ENCODE measurements at places on chromosomes 5 and 9.
A peak's percentile ranks its signal among the peaks of the same experiment; 100 is the strongest.

- DNase-seq, result no peak
Measured at GRCh38 chr5:64873441-64873840, 104.7 kb downstream of the CWC27 start.

- no peak for DNase-seq
Measured at GRCh38 chr5:74367241-74367733, 273.2 kb downstream of the ENC1 start.

GRCh38 chr9:121949364-121949763 lies 143.7 kb downstream of the TTLL11 start:
- no peak for DNase-seq

- no peak for DNase-seq
Measured at GRCh38 chr9:5866272-5866671, 24.4 kb upstream of the MLANA start.

GRCh38 chr9:16370647-16371046 lies 499.8 kb downstream of the BNC2 start:
- DNase-seq, result no peak

DNA sequence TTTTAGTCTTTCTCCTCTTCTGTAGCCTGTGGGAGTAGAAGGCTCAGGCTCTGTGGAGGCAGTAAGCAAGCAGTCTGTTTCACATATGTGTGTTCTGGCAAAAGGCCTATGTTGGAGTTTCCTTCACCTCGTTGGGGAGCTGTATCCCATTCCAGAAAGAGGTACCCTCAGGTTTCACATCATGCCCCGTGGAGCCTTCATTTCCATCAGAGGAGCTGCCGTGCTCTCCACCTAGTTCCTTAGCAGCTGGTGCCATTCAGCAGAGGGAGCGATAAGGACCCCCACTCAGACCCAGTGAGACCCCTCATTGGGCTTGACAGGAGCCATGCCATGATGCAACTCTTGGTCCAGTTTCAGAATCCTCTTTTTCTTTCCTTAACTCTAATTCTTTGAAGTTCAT lies 50.6 kb upstream of the ANGPTL2 start:
- no peak for DNase-seq

GRCh38 chr9:30522486-30522885 lies 1862.0 kb upstream of the ACO1 start:
- no peak for DNase-seq

DNA sequence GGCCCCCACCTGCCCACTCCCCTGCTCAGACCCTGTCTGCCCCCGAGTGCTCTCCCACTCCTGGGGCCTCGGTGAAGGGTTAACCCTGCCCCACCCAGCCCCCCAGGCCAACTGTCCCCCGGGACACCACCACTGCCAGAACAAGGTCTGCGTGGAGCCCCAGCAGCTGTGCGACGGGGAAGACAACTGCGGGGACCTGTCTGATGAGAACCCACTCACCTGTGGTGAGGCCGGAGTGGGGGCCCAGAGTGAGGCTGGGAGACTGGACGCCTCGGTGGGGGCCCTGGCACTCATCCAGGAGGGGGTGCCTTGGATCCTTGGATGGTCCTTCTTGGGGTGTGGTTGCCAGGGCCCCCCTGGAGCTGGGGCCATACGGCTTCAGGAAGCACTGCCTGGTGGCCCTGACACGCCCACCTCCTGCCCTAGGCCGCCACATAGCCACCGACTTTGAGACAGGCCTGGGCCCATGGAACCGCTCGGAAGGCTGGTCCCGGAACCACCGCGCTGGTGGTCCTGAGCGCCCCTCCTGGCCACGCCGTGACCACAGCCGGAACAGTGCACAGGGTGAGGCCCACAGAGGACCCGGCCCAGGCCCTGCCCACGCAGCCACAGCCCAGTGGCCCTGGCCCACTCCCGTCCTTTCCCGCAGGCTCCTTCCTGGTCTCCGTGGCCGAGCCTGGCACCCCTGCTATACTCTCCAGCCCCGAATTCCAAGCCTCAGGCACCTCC lies 2.1 kb downstream of the MAMDC4 start:
- DNase-seq, result no peak

GRCh38 chr9:115439641-115440040 lies 321.7 kb upstream of the TNC start:
- DNase-seq, result no peak

- peak; percentile 18 for DNase-seq
Measured at GRCh38 chr9:7375013-7375511, 424.5 kb downstream of the DMAC1 start.

- DNase-seq, result no peak
Measured at GRCh38 chr9:131517761-131518190, 13.3 kb downstream of the UCK1 start.

DNA sequence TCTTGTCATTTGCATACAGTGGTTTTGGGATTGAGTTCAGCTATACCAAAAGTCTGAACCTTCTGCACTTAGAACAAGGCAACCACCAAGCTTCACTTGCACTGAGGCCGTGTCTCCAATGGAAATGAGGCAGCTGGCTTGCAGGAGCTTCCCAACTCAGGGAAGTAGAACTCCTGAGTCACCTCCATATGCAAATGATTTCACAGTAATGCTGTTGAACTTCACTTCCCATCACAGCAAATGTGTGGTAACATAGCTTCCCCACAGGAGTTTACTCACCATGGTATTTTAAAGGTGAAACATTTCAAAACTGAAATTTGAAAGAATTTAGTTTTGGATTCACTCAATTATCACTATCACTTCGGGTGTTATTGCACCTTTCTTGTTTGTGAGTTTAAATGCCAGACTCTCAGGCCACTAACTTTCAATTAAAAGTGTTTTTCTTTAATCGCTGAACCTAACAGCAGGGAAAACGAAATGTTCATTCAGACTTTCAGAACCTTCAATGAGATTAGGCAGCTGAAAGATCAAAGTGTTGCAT lies 9.0 kb downstream of the CD274 start:
- DNase-seq, result no peak

DNA sequence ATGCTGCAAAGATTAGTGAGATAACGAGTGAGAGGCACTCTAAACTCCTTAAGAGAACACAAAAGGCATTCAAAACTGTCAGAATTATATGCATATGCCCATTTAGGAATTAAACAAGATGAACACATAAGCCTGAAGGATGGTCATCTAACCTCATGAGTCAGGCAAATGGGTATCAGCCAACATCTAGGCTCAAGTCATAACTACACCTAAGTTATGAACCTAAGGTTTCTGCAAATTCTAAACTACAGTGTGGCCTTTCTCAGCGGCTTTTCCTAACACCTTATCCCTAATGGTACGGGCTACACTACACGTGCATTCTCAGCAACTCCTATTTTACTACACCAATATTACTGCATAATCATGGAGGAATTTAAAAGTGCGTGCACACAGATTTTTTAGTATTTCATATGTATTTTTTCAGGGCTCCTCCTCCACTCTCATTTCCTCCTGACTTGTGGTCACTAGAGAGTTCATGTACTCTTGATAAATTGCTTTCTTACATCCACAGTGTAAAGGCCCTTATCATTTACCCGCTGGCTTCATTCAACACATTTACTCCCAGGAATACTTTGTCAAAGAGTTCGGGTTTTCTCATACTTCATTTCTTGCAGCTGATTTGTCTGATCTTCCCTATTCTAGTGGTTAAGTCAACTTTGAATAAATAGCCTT lies 316.5 kb downstream of the BNC2 start:
- DNase-seq, result no peak

DNA sequence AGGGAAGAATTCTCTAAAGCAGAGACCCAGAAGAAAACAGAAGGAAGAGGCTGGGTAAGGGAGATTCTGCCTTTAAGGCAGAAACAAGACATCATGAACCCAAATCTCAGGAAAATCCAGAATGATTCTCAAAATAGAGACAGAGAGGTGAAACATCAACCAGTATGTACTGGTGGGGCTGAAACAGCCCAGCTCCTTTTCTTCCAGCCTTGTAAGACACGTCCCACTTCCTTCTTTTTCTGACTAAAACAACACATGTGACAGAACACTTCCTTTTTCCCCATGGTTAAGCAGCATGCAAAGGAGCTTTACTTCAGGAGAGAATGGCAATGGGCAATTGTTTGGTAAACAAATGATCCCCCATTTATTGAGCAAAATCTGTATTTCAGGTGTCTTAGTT lies 230.8 kb upstream of the NR4A3 start:
- no peak for DNase-seq

DNA sequence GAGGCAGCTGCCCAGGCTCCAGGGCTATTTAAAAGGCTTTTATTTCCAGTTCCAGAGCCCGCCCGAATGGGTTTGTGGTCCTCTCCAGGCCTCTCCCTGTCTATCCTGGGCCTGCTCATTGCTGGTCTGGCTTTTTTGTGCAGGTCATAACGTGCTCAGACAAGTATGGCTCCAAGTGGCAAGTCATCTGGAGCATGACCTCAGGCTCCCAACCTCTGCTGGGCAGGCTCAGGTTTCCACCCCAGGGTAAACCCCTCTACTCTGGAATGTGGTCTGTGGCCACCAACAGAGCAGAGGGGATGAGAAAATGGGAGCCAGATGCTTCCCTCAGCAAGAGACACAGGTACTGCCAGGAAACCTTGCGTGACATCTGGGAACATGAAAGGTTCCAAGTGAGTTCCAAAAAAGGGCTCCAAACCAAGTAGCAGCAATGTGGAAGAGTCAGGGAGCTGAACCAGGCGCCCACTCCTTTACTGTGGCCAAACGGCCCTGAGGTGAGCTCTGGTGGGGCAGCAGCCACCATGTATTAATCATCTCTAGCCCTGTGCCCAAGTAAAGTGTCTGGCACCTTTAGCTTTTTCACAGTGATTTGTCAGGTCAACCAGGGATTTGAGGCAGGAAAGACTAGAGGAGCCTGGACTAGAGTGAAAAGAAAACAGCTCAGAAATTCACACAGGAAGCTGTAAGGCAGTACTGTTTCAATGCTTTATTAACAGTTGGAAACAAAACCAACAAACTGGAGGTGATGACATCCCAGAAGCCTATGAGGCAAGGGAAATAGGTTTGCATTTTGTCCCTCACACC lies 25.7 kb downstream of the PCDHGC5 start:
- DNase-seq, result peak; percentile 14

GRCh38 chr9:21141427-21141882 lies at the start of gene IFNW1:
Gene IFNW1, minus strand, starts transcription at chr9:21141832. Its CDS starts 262 bp downstream, at chr9:21141570.
- no peak for DNase-seq

- no peak for DNase-seq
Measured at GRCh38 chr9:132182314-132183091, 20.6 kb downstream of the NTNG2 start.

GRCh38 chr9:1048811-1049210 lies 1.3 kb upstream of the DMRT2 start:
- DNase-seq, result no peak

DNA sequence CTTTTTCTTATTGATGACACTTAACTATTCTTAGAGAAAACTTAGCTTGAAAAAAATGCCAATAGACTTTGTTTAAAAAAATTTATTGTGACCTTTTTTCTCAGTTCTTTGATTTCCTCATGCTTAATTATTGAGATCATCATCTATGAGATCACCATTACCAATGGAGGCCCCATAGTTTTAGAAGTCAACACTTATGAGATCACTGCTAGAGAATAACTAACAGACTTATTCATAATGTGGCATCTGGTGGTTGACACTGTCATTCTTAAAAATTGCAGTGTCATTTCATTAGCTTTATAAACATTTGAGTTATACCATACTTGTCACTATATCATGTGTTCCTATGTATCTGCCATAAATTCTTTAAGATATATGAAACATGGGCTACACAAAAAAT lies 14.9 kb upstream of the FEM1C start:
- DNase-seq, result no peak

- no peak for DNase-seq
Measured at GRCh38 chr5:142007237-142007544, 5.6 kb downstream of the GNPDA1 start.

DNA sequence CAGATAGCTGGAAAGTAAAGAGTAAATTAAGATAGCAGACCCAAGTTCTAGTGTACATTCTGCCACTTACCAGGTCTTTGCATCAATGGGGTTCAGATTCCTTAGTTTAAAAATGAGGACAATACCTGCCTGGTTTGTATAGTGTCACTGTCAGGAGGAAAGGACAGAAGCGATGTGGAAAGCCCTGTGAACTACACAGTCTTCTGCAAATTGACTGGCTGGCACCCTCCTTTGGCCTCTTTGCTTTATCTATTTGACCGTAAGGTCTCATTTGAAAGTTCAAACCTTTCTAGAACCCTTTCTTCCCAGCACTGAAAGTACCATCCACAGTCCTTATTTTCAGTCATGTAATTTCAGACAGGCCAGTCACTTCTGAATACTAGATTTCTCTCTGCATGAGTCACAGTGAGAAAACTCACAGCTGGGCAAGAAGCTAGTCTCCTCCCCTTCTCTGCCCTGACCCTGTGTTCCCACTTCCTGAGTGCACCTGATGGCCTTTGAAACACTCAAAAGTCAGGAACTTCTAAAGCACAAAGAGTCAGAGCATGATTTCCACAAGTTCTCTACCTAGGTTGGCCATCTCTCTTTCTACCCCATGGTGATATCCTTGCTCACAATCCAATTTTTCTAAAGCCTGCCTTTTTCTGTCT lies 91.3 kb upstream of the RASEF start:
- peak; percentile 3 for DNase-seq

DNA sequence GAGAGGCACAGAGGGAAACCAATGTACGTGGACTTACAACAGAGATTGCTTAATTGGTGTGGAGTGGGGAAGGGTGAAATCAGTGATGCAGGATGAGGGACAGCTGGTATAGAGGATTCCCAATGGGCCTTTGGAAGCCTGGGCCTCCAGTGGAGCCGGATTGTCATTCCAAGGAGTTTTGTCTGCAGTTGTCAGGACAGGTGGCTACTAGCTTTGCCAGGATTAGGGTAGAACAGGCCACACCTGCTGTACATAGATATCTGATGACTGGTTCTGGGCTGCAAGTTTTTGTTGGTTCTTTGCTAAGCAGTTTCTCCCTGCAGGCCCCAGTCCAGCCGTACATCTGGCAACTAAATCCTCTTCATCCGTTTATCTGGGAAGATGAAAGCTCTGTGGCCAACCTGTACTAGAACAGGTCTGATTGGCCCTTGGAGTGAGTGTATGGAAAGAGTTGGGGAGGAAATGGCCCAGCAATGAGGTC lies 4.2 kb downstream of the SKP2 start:
- DNase-seq, result no peak

GRCh38 chr9:84818791-84819190 lies 149.3 kb downstream of the NTRK2 start:
- DNase-seq, result no peak

- DNase-seq, result no peak
Measured at GRCh38 chr5:57718155-57718554, 235.5 kb upstream of the ACTBL2 start.

- DNase-seq, result no peak
Measured at GRCh38 chr9:83754383-83754977, 46.7 kb upstream of the UBQLN1 start.

DNA sequence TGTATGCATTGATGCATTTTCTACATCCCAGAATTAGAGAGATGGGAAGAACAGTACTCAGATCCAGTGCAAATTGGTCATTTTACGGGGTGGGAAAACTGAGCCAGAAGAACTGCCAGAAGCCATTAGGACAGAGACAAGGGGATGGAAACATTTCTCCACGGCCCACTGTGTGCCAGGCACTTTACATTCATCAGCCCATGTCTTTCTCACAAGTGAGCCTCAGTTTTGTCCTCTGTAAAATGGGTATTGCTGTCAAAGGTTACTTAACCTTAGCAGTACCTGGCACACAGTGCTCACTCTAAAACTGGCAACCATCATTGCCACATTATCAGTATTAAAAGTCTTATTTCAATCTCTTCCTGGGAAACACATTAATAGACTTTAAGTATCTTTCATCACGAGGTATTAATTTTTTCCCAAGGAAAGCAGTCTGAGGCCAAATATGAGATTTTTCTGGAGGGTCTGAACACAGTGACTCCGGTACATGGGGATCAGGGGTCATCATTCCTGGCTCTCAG lies 5.2 kb downstream of the DUSP1 start:
- DNase-seq, result no peak

- no peak for DNase-seq
Measured at GRCh38 chr9:126616521-126616976, 2.8 kb downstream of the LMX1B start.

- no peak for DNase-seq
Measured at GRCh38 chr5:1506242-1507013, 17.3 kb downstream of the LPCAT1 start.

All from NCI-H510A (cell line).